ENCODE measurements at places on chromosomes 11 and 22.

- DNase-seq, result no peak
Observed at GRCh38 chr11:93099806-93100205, 98.0 kb downstream of the SLC36A4 start.

GRCh38 chr11:134032043-134032442, 36.8 kb upstream of the JAM3 start:
- DNase-seq, result no peak

- no peak for DNase-seq
Observed at GRCh38 chr22:31533374-31533773, 37.0 kb downstream of the SFI1 start.

- no peak for DNase-seq
Observed at GRCh38 chr22:22022947-22023534, 40.5 kb upstream of the TOP3B start.

DNA sequence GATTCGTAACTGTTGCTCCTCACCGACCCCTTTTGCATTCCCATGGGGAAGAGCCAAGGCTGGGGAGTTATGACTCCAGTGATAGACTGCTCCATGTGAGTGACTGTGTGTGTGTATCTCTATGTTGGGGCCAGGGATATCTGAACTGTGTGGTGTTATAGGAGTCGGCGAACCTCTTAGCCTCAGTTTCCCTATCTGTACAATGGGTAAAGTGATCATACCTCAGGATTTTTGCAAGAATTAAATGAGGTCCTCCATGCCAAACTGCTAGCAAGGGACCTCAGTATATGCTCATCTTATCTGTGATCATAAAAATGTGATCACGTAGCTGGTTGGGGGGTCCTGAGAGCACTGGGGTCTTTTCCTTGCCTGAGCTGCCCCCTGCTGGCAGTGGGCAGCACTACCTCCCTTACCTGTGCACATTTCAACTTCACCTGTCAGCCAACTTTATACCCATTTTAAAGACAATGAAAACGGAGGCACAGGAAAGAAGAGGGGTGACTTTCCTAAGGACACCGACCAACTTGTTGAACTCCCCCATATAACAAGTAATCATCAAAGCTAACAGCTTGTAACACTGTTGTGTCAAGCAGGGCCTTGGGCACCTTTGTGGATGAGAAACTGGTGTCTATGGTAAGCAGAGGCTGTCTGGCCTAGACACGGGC, 1.4 kb upstream of the DPP3 start:
- no peak for DNase-seq

DNA sequence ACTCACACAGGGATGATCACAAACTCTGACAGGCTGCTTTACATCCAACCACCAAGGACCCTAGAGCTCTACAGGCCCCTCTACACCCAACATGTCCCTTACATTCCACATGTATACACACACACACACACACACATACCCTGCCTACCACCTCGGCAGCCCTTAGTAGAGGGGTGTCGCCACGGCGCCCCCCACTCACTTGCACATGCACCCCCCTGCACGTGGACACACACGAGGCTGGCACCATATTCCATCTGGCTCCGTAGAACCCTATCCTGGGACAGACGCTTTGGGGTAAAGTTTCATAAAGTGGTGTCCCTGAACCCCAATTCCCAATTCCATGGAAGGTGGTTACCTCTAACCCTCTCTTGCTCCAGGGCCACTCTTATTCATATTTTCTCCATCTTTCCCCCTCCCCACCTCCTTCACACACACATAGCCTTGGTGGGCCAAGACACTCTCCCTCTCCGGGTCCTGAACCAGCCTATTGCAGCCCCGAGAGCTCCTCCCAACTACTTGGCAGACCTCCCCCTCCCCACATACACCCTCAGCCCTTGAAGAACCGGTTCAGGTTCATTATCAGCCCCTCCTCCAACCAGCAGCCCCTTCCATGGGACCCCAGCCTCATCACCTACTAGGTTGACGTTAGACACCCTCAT, 809 bp downstream of the PDE2A start:
- no peak for DNase-seq

- no peak for DNase-seq
Observed at GRCh38 chr11:107743191-107743590, 31.3 kb upstream of the SLN start.

GRCh38 chr11:16096336-16096735, 260.0 kb downstream of the SOX6 start:
- no peak for DNase-seq

DNA sequence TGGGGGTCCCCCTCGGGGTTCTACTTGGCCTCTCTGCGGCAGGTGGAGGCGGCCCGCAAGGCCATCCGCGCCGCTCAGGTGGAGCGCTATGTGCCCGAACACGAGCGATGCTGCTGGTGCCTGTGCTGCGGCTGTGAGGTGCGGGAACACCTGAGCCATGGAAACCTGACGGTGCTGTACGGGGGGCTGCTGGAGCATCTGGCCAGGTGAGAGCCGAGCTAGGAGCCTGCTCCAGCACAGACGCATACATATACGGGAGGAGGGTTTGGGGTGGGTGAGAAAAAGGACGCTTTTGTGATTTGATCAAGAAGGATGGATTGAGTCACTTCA, 415 bp downstream of the CENATAC start:
- DNase-seq, result no peak

DNA sequence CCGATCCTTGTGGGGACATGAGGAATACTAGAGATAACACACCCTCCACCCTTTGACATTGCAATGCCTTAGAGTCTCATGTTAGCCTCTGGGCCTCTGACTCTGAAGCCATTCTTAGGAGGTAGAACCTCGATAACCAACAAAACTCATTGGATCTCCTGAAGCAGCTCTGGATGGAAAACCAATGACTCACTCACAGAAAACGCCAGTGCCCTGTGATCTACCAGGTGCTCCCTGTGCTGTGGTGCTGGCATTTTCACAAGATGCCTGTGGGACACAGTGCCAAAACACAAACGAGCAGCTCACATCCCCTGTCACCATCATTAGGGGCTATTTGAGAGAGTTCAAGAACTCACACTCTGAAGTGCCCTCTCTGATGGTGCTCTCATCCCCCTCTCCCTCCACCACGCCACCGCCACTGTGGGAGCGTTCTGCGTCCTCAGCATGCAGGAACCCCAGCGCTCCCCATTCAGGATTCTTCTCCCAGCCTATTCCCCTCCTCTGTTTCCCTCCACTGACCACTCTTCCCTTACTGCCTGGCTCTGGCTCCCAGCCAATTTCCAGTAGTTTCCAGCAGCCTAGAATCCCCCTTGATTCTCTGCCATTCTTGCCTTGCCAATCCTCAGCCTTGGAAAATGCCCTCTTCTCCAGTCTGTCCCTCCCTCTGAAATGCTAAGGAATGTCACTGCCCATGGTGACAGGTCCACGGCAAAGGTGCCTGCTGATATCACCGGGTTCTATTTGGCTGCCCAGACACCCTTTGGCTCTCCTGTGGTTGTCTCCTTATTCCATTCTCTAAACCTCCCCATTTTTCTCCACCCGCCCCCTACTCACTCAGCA, 4.7 kb upstream of the POLD4 start:
- no peak for DNase-seq

DNA sequence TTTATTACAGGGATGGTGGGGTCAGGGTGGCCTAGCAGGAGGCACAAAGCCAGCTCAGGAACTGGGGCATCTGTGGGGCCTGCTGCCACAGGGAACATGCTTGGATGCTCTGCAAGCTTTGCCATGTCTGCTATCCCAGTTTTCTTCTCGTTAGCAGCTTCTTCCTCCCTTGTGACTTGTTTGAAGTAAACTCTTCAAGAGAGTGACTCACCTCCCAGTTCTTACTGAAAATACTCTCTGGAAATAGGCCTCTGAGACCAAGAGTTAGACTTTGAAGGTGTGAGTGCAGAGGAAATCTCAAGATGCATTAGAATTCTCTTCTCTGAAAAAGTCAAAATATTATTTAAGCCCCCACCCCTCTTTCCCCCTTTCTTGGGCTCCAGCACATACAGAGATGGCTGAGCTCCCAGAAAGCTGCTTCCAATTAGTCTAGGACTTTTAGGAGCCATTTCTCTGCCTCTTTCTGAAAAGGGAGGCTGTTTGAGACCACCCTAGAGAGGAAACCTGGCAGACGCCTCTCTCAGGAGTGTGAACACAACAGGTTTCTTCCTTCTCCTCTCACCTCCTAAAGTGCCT, 15.1 kb downstream of the CWC15 start:
- DNase-seq, result no peak

DNA sequence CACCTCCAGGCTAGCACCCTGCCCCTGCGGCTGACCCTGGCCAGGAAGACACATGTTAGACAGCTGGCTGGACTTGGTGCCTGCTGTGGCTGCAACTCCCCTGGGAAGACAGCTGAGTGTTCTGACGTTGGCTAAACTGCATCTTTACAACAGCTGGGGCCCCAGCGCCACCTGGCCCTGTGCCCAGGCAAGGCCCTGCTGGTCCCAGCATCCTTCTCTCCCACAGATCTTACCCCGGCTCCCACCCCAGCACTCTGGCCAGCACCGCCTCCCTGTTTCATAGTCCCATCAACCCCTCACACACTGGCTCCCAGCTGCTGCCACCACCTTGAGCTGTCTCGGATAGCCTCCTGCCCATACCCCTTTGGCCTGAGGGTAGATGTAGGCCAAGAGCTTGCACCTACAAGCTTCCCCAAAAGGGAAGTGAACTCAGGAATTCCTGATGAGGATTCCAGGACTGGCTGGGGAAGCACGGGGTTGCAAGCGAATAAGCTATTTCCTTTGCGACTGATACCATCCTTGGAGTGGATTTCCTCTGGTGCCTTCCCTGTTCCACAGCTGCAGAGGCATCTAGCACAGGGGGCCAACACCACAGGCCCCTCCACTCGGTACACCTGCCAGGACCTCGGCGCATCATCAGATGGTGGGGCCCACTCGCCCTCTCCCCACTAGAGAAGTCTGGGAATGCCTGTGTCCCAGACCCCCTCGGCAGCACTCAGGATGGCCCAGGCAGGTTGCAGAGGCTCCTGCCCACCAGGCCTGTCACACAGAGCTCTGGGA, 28.5 kb downstream of the RSPH14 start:
- DNase-seq, result no peak

GRCh38 chr11:78109081-78110015, 29.7 kb upstream of the NDUFC2 start:
- no peak for DNase-seq

- no peak for DNase-seq
Observed at GRCh38 chr11:72354356-72355115, 79.8 kb downstream of the CLPB start.

- no peak for DNase-seq
Observed at GRCh38 chr11:120759046-120759445, 247.5 kb downstream of the GRIK4 start.

DNA sequence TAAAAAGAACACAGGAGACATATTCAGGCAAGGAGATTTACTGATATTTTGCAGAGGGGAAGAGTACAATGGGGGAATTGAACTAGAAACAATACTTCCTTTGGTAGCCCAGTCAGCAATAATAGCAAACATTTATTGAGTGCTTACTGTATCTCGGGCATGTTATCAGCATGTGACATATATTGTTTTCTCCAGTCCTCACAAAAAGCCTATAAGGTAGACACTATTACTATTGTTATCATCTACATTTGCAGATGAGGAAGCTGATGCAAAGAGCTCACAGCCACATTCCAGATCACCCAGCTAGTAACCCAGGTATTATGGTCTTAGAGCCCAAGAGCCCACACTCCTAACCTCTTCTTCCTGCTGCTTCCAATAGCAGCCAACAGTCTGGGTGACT, 27.9 kb downstream of the NAV2 start:
- DNase-seq, result no peak

- DNase-seq, result no peak
Observed at GRCh38 chr11:27057091-27057780, 16.6 kb downstream of the BBOX1 start.

DNA sequence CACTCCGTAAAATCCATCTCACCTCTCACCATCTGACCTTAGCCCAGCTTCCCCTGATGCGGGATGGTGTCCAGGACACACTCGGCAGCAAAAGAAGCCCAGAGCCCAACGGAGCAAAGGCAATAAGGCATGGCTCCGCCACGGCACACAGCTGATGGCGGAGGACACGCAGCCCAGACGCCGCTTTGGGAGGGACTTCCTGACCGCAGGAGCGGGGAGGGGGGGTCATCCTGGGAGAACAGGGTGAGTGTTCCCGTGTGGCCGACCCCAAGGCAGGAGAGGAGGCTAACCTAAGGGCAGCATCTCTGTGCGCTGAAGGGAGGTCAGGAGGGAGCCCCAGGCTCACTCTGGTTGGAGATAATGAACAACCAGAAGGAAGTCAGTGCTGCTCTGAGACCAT, 71.3 kb downstream of the TRMU start:
- DNase-seq, result no peak

DNA sequence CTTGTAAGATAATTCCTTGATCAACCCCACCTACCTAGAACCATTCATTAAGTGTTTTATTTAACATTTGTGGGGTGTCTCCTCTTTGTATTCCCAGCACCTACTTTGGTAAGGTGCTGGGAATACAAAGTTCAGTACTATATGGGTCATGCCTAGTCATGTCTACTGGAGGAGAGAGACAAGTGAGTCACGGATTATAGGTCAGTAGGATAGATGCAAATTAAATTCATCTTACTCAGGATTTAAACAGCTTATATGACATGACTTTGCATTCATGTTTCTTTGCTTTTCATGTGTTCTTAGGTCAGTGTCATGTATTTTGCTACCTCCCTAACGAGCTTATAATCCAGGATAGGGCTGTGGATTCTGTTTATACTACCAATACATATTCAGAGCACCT, 3.4 kb upstream of the FADS1 start:
- DNase-seq, result no peak

GRCh38 chr11:37230865-37231264, 632.8 kb upstream of the RAG2 start:
- no peak for DNase-seq

DNA sequence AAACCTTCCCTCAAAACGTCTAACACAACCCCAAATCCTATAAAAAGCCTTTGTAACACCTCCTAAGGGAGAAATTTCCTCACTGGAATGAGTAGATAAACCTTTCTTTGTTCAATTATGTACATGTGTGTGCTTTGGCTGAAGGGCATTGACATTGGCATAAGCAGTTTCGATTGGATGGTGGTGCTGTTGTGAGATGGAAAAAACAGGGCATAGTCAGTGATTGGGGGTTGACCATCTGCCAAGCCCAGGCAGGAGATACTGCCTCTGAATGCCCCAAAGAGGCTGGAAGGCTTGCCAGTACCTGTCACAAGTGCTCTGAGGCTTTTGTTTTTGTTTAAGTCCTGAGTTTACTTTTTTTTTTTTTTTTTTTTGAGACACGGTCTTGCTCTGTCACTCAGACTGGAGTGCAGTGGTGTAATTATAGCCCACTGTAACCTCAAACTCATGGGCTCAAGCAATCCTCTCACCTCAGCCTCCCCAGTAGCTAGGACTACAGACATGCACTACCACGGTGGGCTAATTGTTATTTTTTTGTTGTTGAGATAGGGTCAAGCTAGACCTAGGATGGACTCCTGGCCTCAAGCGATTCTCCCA, 1.2 kb upstream of the CCDC117 start:
- DNase-seq, result no peak

- DNase-seq, result no peak
Observed at GRCh38 chr11:81332276-81332675, 1401.4 kb downstream of the FAM181B start.
